ENCODE measurements at places on chromosomes 16 and 17.

- DNase-seq: no peak
Measured at GRCh38 chr17:8080799-8081219, 6.7 kb downstream of the ALOX12B start.

GRCh38 chr16:20918486-20919239, 18.1 kb downstream of the LYRM1 start:
- no peak for DNase-seq

DNA sequence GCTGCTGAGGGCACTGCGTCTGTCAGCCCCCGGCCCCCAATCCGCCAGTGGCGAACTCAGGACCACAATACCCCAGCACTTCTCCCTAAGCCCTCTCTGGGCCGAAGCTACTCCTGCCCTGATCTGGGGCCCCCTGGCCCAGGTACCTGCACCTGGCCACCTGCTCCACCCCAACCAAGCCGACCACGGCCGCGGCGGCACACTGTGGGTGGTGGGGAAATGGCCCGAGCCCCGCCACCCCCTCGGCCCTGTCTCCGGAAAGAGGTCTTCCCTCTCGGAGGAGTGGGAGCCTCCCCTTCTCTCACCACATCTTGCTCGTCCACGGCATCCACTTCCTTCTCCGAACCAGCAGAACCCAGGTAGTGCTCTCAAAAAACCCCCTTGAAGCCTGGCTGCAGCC, 3.4 kb upstream of the FBRS start:
- DNase-seq: no peak

- DNase-seq: no peak
Measured at GRCh38 chr17:19329136-19329535, 33.4 kb downstream of the B9D1 start.

DNA sequence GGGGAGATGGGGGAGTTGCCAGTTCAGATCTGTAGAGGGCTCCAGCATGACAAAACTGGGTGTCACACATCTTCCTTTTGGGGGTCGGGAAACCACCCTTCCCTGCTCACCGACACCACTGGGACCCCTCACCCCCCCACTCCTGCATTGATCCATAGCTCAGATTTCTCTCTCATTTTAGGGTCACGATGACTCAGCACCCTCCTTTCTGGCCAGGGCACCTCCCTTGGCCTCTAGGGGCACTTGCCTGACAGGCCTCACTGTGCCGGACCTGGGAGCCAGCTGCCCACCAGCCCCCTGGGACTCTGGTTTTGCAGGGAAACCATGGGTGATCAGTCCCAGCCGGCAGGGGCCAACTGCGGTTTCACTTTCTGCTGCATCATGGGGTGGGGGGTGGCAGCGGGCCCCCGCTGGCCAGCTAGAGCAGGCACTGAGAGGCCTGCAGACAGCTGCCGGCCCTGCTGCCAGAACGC, 239.4 kb downstream of the MRTFB start:
- DNase-seq: no peak

DNA sequence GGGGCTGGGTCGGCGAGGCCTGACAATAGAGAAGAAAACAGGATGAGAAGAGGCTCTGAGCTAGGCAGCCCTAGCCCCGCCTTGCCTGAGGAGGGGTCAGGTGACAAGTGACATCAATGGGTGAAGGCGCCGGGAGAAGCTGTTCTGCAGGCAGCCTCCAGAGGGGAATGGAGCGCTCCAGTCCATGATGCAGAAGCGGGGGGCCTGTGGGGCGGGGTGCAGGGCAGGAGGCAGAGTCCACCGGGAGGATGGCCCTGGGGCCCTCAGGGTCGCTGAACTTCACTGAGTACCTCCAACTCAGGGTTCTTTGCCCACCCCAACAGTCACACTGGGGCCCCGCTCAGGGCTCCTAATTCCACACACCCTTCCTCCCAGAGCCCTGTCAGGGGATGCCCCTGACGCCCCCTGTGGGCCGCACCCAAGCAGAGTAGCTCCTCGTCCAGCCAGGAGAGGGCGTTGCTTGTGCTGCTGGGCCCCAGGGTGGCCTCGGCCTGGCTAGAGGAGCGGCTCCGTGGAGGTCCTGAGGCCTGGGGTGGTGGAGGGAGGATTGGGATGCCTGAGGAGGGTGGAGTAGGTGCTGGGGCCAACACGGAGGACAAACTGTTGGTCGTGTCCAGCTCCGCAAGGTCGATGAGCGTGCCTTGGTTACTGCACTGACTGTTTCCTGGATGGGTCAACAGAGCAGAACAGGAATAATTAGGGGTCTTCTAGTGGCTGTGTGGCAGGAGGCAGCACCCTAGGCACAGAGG, 20.8 kb downstream of the GGA3 start:
- DNase-seq: no peak

- no peak for DNase-seq
Measured at GRCh38 chr17:78725448-78726021, 56.5 kb downstream of the CYTH1 start.

GRCh38 chr16:10981697-10982216, 37.4 kb downstream of the CLEC16A start:
- DNase-seq: no peak

- DNase-seq: no peak
Measured at GRCh38 chr17:80361495-80362220, 53.3 kb upstream of the ENDOV start.

Data from stimulated activated CD4-positive, alpha-beta T cell treated with anti-CD3 and anti-CD28 coated beads, Interleukin-1b, Interleukin-23, amount 100 ng/mL, for 24 hours (primary cell).